ENCODE measurements at places on chromosomes 7 and 10.

- peaks cover 8% of the 10 kb centered on the region for H3K4me1 ChIP-seq
- H3K4me3 ChIP-seq, result no peak overlapping the region
- no peaks in the 10 kb centered on the region for H3K36me3 ChIP-seq
- no peaks in the 10 kb centered on the region for H3K27me3 ChIP-seq
- no peak overlapping the region for H3K27ac ChIP-seq
Observed at GRCh38 chr10:50522908-50523307, 100.8 kb downstream of the SGMS1 start.

GRCh38 chr10:69938541-69938991 lies 114.1 kb upstream of the MACROH2A2 start:
- no peak overlapping the region for H3K27ac ChIP-seq
- H3K27me3 ChIP-seq, result no peaks in the 10 kb centered on the region
- no peak overlapping the region for H3K4me3 ChIP-seq
- no peak for DNase-seq
- H3K36me3 ChIP-seq, result no peaks in the 10 kb centered on the region

GRCh38 chr7:48042216-48042615 lies 6.9 kb downstream of the C7orf57 start:
- peaks cover 13% of the 10 kb centered on the region for H3K4me1 ChIP-seq
- H3K27ac ChIP-seq, result no peak overlapping the region
- H3K4me3 ChIP-seq, result no peak overlapping the region

GRCh38 chr10:130877126-130877525 lies 434.4 kb downstream of the TCERG1L start:
- no peak overlapping the region for H3K27ac ChIP-seq
- H3K36me3 ChIP-seq, result no peaks in the 10 kb centered on the region
- no peaks in the 10 kb centered on the region for H3K4me1 ChIP-seq
- H3K27me3 ChIP-seq, result no peaks in the 10 kb centered on the region

DNA sequence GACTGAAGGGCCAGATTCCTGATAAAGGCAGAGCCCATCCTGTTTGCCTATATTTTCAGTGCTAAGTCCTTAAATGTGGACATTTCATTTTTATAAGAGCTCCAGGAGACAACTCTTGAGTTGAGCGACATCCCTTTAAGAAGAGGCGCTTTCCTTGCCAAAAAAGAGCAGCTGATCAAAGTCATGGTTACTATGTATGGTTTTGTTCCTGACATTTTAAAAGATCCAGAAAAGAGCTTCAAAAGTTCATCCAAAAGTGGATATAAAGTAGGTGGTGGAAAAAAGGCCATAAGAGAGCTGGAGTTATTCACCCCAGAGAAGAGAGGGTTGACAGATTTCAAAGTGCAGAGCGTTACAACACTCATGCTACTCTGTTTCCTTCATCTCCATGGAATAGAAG lies 36.7 kb downstream of the RHOBTB1 start:
- H3K27me3 ChIP-seq, result no peaks in the 10 kb centered on the region
- no peak overlapping the region for H3K27ac ChIP-seq
- H3K4me3 ChIP-seq, result no peak overlapping the region
- DNase-seq, result no peak
- peaks cover 25% of the 10 kb centered on the region for H3K36me3 ChIP-seq
- H3K4me1 ChIP-seq, result peaks cover 3% of the 10 kb centered on the region

GRCh38 chr7:129771201-129771927 lies 159.8 kb downstream of the NRF1 start:
- H3K36me3 ChIP-seq, result peaks cover 19% of the 10 kb centered on the region
- no peak overlapping the region for H3K27ac ChIP-seq
- H3K4me1 ChIP-seq, result peaks cover 19% of the 10 kb centered on the region
- H3K4me3 ChIP-seq, result no peak overlapping the region

DNA sequence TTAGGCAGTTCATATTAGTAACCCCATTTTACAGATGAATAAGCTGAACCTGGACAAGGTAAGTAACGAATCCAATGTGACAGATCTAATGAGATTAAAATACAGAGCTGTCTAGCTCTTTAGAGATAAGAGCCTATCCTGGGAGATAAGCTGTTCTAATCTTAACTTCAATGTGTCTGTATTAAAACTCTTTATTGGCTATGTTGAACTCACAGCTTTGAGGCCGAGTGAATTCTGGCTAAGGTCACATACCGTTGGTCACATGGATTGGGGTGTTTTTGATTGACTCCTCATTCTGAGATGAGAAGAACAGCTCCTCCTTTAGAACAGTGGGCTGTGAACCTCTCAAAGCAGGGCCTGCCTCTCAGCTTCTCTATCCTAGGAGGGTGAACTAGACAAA lies 113.4 kb upstream of the EEPD1 start:
- no peak for DNase-seq
- H3K36me3 ChIP-seq, result no peaks in the 10 kb centered on the region
- no peak overlapping the region for H3K4me3 ChIP-seq
- no peak overlapping the region for H3K27ac ChIP-seq
- no peaks in the 10 kb centered on the region for H3K27me3 ChIP-seq
- 0 out of 2 replicates have a peak, but pooled peaks cover 2% of the 10 kb centered on the region for H3K4me1 ChIP-seq

DNA sequence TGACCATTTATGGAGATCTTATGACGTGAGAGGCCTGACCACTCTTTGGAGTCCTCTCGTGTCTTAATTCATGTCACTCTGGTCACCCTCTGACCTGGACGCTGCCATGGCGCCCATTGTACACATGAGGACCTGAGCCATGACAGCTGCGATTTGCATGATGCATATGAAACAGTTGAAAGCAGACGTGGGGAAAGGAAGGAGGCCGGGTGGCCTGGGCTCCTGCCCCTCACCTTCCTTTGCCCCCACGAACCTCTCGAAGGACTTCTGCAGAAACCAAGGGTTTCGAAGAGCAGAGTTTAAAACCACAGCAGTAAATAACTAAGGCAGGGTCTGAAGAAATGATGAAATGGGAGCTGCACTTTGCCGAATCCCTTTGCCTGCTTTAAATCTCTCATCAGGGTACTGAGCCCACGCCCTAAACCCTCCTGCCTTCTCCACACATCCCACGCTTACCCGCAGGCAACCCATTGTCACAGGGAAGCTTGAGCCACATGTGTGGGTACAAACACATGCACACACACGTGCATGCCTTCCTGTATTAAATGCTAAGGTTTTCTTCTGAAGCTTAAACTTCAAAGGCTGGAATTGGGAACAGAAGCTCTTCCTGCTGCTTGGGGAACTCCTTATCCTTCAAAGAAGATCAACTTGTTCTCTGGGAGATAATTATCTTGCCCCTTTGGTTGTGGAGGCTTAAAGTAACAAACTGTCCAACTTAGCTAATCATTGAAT lies 11.7 kb upstream of the CALML3 start:
- no peaks in the 10 kb centered on the region for H3K36me3 ChIP-seq
- H3K27me3 ChIP-seq, result no peaks in the 10 kb centered on the region
- no peak for DNase-seq
- no peaks in the 10 kb centered on the region for H3K4me1 ChIP-seq

DNA sequence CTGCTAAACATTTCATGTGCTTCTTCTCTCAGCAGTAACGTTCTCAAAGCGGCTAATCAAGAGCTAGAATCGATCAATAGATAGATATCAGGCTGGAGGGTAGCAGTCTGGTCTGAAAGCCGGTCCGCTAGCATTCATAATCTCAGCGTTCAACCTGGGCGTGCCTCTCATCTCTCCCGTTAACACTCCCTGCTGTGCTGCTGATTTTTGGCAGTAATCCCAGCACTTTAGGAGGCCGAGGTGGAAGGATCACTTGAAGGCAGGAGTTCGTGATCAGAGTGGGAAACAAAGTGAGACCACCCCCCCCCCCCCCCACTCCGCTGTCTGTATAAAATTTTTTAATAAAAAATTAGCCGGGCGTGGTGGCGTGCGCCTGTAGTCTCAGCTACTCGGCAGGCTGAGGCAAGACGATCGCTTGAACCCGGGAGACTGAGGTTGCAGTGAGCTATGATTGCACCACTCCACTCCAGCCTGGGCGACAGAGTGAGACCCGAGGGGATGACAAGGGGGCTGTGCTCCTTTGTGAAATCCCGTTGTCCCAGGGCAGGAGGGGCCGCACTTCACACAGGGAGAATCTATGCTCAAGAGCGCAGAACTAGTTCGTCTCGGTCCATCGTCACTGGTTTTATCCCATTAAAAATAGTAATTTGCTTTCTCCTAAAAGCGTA lies 624 bp upstream of the CEP55 start:
- DNase-seq, result no peak
- peaks cover 12% of the 10 kb centered on the region for H3K36me3 ChIP-seq

DNA sequence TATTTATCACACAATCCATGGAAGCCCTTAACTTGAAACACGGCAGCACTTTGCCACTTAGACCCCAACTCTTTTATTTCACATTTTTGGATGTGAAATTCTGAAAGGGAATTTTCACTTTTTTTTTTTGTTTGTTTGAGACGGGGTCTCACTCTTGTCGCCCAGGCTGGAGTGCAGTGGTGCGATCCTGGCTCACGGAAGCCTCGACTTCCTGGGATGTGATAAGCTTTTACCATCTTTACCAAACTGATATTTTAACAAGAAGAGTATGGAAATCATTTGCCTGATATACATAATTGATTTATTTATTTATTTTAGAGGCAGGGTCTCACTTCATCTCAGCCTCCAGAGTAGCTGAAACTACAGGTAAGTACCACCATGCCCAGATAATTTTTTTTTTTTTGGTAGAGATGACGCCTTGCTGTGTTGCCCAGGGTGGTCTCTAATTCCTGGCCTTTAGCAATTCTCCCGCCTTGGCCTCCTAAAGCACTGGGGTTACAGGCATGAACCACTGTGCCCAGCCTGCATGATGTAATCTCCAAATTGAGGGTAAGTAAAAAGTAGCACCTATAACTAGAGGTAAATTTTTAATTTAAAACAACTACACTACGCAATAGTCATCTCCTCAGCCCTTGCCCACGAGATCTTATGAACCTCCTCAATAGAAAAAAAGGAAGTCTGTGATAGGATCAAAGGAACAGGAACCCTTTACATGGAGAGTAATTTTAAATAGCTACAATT lies 180.7 kb upstream of the KLF14 start:
- peaks cover 25% of the 10 kb centered on the region for H3K4me1 ChIP-seq
- H3K36me3 ChIP-seq, result no peaks in the 10 kb centered on the region
- no peak for DNase-seq
- no peak overlapping the region for H3K4me3 ChIP-seq

GRCh38 chr7:142243823-142244222 lies 14.0 kb downstream of the PRSS58 start:
- no peaks in the 10 kb centered on the region for H3K27me3 ChIP-seq
- no peaks in the 10 kb centered on the region for H3K36me3 ChIP-seq
- no peak overlapping the region for H3K27ac ChIP-seq

- DNase-seq, result no peak
- peaks cover 2% of the 10 kb centered on the region for H3K4me1 ChIP-seq
- H3K27ac ChIP-seq, result no peak overlapping the region
- no peak overlapping the region for H3K4me3 ChIP-seq
Observed at GRCh38 chr7:46286957-46287356, 365.9 kb upstream of the IGFBP3 start.

GRCh38 chr10:122331615-122332446 lies 42.7 kb upstream of the PLEKHA1 start:
- no peak overlapping the region for H3K27ac ChIP-seq
- no peaks in the 10 kb centered on the region for H3K36me3 ChIP-seq
- no peak for DNase-seq
